GM23248 (cell line): ENCODE measurements at places on chromosomes 3 and 15.

GRCh38 chr3:184952671-184953070, 140.7 kb downstream of the VPS8 start:
- peak; percentile 49 for DNase-seq

GRCh38 chr3:9208605-9209152, 40.8 kb downstream of the SRGAP3 start:
- no peak for DNase-seq

DNA sequence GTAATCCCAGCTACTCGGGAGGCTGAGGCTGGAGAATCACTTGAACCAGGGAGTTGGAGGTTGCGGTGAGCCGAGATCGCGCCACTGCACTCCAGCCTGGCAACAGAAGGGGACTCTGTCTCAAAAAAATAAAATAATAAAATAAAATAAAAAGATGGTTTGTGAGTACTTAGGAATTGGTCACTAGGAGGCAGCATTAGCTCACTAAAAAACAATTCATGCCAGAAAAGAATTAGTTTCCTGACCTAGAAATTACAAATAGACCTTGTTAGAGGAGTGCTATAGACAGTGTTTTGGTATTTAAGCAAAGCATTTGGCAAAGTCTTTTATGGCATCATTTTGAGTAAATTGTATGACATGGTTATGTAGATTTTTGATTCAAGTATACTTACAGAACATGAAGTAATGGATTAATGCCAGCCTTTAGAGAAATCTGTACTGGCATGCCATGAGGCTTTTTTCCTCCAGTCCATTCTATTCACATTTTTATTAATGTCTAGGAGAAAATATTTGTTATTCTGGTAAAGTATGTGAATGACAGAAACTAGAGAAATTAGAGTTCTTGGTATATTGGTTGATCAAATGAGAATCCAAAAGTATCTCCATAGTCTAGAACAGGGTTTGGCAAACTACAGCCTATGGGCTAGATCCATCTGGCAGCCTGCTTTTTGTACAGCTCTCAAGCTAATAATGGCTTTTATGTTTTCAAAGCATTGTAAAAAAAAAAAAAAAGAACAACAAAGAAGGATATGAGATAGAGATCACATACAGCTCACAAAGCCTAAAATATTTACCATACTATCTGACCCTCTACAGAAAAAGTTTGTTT, 81.6 kb downstream of the LRRC49 start:
- peak; percentile 75 for DNase-seq

GRCh38 chr3:184741798-184742675, 30.2 kb upstream of the MAGEF1 start:
- DNase-seq, result no peak

GRCh38 chr3:176032043-176032442, 1165.2 kb downstream of the TBL1XR1 start:
- peak; percentile 4 for DNase-seq

GRCh38 chr3:156180077-156180476, 59.7 kb downstream of the KCNAB1 start:
- peak; percentile 57 for DNase-seq

DNA sequence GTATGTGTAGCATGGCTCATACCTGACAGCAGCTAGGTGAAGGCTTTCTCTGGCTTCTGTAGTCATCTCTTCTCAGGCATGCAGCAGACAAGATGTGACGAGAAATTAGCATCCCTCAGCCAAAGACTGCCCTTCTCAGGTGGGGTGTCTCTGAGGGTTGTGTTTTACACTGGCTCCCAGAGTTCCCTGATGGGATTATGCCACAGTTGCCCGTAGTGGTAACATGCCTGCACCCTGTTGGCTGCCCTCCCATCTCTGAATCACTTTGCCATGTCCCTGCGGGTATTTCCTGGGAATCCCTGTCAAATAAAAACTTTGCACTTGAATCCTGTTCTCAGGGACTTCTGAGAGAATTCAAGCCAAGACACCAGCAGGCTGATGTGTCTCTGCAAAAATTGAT, 70.5 kb downstream of the LRTM1 start:
- peak; percentile 24 for DNase-seq

GRCh38 chr3:142577696-142578328, 721 bp downstream of the ATR start:
- peak; percentile 69 for DNase-seq

GRCh38 chr15:94298364-94298763, 67.0 kb downstream of the MCTP2 start:
- DNase-seq, result peak; percentile 15

GRCh38 chr3:62277986-62278385, 95.4 kb downstream of the FEZF2 start:
- DNase-seq, result peak; percentile 18

GRCh38 chr3:38349684-38350359, 3.2 kb downstream of the XYLB start:
- peak; percentile 76 for DNase-seq

GRCh38 chr3:187986514-187986934, 167.4 kb upstream of the LPP start:
- peak; percentile 96 for DNase-seq
